ENCODE measurements at places on chromosomes 7 and 10.
A peak's percentile ranks its signal among the peaks of the same experiment; 100 is the strongest.

- no peak for DNase-seq
- peaks cover 43% of the 10 kb centered on the region for H3K27me3 ChIP-seq
- H3K27ac ChIP-seq: no peak overlapping the region
These were observed 9.8 kb upstream of the MAFK start for GRCh38 chr7:1520539-1521234.

DNA sequence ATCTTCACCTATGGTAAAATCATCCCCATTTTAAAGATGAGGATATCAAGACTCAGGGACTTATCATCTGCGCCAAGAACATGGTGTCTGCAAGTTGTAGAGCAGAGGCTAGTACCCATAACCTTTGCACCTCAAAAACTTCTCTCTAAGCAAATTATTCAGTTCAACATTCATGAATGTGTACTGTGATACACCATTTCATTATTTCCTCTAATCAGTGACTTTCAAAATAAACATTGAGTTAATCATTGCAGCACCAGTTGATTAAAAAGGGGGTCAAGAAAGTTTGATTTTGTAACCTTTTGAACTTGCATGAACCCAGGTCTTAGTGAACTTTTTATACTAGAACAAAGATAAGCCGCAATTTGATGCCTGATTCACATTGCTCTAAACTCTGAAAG lies 47.6 kb upstream of the CYP2C8 start:
- no peak overlapping the region for H3K27ac ChIP-seq
- no peak for DNase-seq
- H3K4me1 ChIP-seq: no peaks in the 10 kb centered on the region
- H3K4me3 ChIP-seq: no peak overlapping the region
- H3K27me3 ChIP-seq: peaks cover 10% of the 10 kb centered on the region

DNA sequence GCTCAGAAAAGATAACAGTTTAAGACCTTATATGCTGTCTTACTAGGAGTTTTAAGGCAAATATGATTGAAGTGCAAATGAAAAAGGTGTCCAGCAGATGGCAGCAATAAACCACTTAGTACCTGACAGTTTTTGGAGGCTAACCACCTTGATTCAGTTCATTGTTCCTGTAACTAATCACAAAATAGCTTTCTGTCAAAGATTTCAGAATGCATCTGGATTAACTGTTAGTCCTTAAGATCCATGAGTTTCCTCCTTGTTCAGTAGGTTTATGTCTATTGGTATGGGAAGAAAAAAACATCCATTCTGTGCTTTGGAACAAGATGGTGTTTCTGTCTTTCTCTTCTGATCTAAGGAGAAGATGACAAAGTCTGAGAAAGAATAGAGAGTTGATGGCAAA lies 46.6 kb downstream of the CCSER2 start:
- DNase-seq: peak; percentile 19
- no peak overlapping the region for H3K27ac ChIP-seq
- no peak overlapping the region for H3K4me3 ChIP-seq
- no peaks in the 10 kb centered on the region for H3K27me3 ChIP-seq

DNA sequence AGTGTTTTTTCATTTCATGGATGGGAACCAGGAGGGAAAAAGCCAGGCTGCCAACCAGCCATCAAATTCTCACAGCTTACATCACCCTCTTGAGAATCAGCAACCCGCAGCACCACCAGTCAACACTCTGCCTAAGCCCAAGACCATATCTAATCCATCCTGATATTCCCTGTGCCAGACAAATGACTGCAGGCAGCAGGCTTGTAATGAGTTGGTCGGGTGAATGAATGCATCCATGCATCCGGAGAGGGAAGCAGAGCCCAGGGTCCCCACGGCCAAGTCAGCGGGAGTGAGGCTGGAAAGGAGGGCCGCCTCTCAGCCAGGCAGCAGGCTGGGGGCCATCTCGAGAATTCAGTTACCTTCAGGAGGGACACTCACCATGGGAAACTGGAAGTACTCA lies 46.9 kb downstream of the SLIT1 start:
- H3K27me3 ChIP-seq: peaks cover 24% of the 10 kb centered on the region
- H3K36me3 ChIP-seq: peaks cover 19% of the 10 kb centered on the region
- peak overlapping the region; percentile 10 for H3K27ac ChIP-seq
- DNase-seq: no peak

DNA sequence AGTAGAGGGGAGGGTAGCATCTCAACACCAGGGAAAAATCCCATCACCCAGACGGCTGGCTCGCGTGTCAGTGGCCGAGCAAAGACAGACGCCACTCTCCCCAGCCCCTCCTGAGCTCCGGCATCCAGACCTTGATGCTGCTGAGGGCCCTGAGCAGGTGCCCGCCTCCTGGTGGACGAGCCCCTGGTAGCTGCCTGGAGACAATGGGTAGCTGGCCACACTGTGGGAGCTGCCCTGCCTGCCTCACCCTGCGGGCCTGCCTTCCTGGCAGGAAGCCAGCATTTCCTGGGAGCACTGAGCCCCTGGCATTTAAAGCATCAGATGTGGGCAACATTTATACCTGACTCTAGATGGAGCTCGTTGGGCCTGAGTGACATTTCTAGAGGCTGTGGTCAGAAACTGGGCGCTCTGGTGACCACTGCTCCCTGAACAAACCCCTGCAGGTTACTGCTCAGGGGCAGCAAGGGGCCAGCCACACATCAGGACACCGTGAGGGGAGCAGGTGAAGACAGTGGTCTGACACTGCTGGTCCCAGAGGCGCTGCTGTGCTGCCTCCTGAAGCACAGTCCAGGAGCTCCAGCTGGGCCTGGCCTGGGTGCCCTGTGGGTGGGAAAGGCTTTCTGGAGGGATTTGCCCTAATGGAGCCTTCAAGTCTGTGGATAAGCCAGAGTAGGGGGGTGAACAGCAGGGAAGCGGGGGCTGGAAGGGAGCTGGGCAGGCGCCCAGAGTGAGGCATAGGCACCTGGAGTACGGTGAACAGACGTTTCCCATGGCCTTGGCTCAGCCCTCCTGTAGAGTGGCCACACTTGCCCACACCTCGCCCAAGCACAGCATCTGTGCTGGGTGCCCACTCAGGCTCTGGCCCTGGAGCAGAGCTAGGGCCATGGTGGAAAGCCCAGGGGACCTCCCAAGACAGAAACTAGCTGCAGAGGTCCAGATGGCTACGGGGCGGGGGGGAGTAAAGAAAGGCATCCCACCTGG lies 138.7 kb downstream of the MAPK8 start:
- no peak overlapping the region for H3K4me3 ChIP-seq
- H3K27ac ChIP-seq: no peak overlapping the region
- H3K36me3 ChIP-seq: no peaks in the 10 kb centered on the region
- peaks cover 11% of the 10 kb centered on the region for H3K27me3 ChIP-seq
- DNase-seq: no peak

DNA sequence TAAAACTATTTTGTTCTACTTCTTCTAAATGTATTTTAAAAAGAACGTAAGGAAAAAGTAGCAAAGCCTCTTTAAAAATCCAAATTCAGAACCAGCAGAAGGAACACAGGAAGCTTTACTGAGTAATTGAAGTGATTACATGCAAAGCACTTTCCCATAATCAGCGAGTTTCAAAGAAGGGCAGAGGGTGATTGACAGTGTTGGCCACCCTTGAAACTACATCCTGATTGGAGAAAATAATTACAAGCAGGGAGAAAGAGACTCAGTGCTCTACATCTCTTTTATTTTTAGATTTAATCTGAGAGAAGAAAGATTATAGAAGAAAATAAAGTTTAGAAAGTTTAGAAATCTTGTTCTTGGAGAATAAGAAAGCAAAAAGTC lies 20.3 kb upstream of the HGF start:
- no peaks in the 10 kb centered on the region for H3K27me3 ChIP-seq
- H3K4me1 ChIP-seq: peaks cover 26% of the 10 kb centered on the region
- H3K36me3 ChIP-seq: no peaks in the 10 kb centered on the region
- H3K4me3 ChIP-seq: no peak overlapping the region
- DNase-seq: no peak

GRCh38 chr7:117076426-117076943 lies 123.2 kb downstream of the ST7 start:
- peaks cover 15% of the 10 kb centered on the region for H3K4me1 ChIP-seq
- H3K27me3 ChIP-seq: peaks cover 2% of the 10 kb centered on the region
- H3K27ac ChIP-seq: peak overlapping the region; percentile 91
- DNase-seq: no peak

- H3K27ac ChIP-seq: no peak overlapping the region
- peaks cover 32% of the 10 kb centered on the region for H3K4me1 ChIP-seq
- no peaks in the 10 kb centered on the region for H3K36me3 ChIP-seq
- no peak for DNase-seq
- H3K4me3 ChIP-seq: no peak overlapping the region
- peaks cover 22% of the 10 kb centered on the region for H3K27me3 ChIP-seq
These were observed 216.4 kb downstream of the CXCL12 start for GRCh38 chr10:44168478-44168877.

DNA sequence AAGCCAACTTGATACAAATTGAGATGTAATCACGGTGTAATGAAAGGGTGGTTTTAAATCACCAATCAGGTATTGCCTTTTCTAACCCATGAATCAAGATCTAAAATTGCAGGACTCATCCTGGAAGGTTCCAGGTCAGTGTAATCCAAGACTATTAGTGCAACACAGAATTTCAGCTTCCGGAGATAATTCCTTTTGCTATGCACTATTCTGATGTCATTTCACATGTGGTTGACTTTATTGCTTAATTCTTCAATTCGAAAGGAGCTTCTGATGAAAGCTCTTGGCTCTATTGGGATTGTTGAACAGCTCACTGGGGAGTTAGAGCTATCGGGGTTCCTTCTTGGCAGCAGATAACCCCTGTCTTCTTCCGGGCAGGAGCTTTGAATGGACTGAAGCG lies 147.4 kb upstream of the INSYN2A start:
- H3K36me3 ChIP-seq: peaks cover 22% of the 10 kb centered on the region
- DNase-seq: no peak
- no peak overlapping the region for H3K4me3 ChIP-seq
- H3K27ac ChIP-seq: no peak overlapping the region
- H3K4me1 ChIP-seq: peaks cover 31% of the 10 kb centered on the region

DNA sequence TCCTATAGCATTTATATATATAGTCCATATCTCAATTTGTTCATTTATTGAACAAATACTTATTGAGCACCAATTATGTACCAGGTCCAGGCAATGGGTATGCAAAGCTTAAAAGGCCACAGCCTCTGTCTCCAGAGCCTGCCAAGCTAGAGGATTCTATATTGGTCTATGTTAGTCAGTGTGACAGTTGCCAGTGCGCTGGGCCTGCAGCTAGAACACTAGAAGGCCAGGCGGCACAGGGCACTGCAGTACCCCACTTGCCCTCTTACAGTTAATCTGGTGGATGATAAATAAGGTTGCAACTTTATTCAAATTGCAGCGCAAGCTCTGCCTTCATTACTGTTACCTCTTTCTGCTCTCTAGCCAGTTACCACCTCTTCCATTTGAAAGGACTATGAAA lies 68.8 kb downstream of the PPP1R3C start:
- H3K4me3 ChIP-seq: no peak overlapping the region
- no peak overlapping the region for H3K27ac ChIP-seq
- no peaks in the 10 kb centered on the region for H3K27me3 ChIP-seq
- no peak for DNase-seq

GRCh38 chr10:11097686-11098085 lies 80.0 kb downstream of the CELF2 start:
- no peaks in the 10 kb centered on the region for H3K4me1 ChIP-seq
- no peak overlapping the region for H3K27ac ChIP-seq
- DNase-seq: no peak
- H3K36me3 ChIP-seq: no peaks in the 10 kb centered on the region
- H3K27me3 ChIP-seq: peaks cover 14% of the 10 kb centered on the region
- no peak overlapping the region for H3K4me3 ChIP-seq
